SW 1271 (cell line): ENCODE measurements at places on chromosomes 12 and 14.

- no peak for DNase-seq
These were observed 18.0 kb downstream of the TUBA1A start for GRCh38 chr12:49170924-49171323.

DNA sequence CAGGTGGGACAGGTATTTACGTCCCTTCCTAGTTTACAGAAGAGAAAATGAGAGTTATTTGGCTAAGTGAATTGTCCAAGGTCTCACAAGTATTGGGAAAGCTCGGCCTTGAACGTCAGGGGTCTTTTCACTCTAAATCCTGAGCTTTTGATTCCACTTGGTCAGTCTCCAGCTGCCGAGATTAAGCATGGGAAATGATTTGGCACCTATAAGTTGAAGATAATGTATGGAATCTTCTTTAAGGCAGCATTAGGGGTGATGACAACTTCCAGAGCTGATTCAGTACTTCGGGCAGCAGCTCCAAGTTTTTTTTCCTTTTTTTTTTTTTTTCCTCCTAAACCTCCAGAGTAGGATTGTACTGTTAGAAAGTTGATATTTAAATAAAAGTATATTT, 722 bp downstream of the FAM234B start:
- DNase-seq, result no peak

DNA sequence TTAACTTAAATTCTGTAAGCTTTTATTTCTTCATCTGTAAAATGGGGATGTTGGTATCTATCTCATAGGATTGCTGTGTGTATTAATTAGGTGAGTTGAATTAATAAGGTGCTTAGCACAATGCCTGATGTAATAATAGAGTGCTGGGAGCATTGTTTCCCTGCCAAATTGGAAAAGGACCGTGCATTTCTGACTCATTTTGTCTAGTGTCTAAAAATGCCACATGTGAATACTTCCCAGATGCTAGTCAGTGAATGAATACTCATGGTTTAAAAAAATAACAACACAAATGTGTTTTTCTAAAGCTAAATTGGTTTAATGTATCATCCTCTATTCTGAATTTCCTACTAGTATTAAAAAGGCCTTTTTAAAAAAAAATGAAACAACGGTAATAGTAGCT, 45.4 kb upstream of the NEDD1 start:
- DNase-seq, result no peak

DNA sequence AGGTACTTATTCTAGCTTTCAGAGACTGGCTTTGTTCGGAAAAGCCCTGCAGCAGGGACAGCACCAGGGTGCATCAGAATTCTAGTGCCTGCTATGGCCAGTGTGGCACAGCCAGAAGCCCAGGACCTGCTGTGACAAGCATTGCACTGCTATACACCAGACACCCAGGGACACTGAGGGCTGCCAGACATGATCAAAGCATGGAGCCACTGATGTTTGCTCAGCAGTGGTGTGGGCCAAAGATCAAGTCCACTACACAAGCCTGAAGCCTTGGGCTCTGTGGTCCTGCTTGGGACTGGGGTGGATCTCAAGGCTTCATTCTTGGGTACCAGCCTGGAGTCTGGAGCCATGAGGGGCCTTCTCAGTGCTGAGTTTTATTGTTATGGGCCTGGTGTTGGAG, 36.1 kb upstream of the CDKN3 start:
- no peak for DNase-seq

DNA sequence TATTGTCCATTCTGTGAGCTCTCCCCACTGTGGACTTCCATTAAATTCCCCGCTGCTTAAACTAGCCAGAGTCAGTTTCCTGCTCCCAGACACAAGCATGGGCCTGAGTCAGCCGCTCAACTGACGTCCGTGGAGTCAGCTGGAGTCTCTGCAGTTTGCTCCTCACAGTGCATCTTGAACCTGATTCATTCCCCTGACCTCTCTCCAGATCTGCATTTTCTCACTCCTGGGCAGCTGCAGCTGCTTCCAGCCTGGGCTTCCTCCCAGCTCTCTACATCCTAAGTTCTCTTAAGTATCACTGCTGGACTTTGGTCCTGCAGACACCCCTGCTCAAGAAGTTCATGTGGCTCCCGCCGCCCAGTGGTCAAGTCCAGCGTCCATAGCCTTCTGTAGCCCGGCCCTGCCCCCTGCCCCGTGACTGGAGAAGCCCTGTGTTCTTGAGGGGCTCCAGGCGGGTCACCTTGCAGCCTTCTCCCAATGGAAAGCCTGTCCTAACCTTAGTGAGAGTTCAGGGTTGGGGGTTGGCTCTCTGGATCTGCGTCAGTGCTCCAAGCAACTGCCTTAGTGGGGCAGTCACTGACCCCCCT, 20.0 kb downstream of the NFKBIA start:
- DNase-seq, result no peak

DNA sequence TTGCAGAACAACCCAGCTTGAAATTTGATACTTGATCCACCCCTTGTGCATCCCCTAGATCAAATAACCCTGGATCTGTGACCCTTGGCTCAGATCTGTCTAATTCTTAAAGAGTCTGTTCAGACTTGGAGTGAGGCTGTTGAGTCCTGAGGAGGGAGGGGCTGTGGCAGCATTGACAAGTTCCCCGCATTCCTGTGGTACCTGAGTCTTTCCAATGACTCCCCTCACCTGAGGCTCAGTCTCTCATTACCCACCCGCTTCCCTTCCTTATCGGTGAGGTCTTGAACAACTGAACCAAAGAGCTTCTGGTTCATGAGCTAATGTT, 16.1 kb upstream of the HDAC7 start:
- DNase-seq, result no peak

DNA sequence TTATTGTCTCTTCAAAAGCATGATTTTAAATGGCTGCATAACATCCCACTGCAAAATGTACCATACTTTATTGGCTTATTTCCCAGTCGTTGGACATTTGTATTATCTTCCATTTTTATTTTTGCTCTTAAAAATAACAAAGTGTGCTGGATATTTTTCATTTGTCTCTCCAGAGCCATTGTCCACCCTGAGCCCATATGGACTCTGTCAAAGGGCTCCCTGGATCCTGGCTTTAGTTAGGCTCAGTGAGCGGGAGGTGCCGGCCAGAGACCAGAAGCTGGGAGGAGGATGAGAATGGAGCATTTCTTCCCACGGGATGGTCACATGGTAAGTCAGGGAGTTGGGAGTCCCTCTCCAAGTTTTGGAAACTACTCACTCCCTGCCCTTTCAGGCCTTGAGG, 296.9 kb downstream of the NUAK1 start:
- no peak for DNase-seq

DNA sequence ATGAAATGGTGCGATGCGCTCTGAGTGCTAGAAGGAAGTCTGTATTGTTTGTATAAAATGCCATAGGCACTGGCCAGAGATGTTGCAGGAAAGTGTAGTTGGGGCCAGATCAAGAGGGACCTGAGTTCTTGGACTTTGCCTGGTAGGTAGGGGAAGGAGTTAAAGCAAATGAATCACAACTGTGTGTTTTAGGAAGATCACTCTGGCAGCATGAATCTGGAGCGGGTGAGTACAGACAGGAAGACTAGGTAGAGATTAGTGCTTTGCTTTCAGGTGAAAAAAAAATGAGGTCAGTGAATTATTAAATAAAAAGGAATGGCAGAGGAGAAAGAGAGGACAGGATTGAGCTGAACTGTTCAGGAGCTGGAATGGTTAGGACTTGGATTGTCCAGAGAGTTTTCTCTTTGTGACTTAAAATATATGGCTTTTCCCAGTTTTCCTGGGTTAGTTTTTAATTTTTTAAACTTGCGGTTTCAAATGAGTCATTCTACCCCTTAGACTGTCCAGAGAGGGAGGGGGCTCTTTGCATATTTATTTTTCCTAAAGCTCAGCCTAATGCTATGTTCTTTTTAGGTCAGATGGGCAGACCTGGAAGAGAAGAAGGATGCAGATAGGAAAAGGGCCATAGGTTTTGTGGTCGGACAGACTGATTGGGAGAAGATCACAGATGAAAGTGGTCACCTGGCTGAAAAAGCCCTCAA, 41.1 kb downstream of the PROX2 start:
- no peak for DNase-seq

GRCh38 chr14:103801459-103801858, 45.9 kb downstream of the PPP1R13B start:
- no peak for DNase-seq

- no peak for DNase-seq
These were observed 69.9 kb downstream of the ASCL4 start for GRCh38 chr12:107844312-107844921.

DNA sequence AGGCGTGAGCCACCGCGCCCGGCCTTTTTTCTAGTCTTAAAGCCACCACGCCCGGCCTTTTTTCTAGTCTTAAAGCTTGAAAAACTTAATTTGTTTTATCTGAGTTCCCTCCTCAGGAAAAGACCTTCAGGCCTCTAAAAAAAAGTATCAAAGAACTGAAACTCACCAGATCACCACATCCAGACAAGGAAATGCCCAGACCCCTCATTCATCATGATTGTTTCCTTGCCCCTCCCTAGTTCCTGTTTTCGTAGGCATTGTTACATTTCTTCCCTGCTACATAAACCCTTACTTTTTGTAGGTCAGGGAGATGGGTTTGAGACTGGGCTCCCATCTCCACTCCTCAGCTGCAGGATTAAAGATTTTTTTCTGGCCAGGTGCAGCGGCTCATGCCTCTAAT, 21.1 kb upstream of the VWF start:
- DNase-seq, result no peak

- DNase-seq, result no peak
These were observed 109.4 kb downstream of the ARF6 start for GRCh38 chr14:50001999-50002925.

GRCh38 chr14:20499108-20499507, 6.2 kb upstream of the RNASE10 start:
- DNase-seq, result no peak

DNA sequence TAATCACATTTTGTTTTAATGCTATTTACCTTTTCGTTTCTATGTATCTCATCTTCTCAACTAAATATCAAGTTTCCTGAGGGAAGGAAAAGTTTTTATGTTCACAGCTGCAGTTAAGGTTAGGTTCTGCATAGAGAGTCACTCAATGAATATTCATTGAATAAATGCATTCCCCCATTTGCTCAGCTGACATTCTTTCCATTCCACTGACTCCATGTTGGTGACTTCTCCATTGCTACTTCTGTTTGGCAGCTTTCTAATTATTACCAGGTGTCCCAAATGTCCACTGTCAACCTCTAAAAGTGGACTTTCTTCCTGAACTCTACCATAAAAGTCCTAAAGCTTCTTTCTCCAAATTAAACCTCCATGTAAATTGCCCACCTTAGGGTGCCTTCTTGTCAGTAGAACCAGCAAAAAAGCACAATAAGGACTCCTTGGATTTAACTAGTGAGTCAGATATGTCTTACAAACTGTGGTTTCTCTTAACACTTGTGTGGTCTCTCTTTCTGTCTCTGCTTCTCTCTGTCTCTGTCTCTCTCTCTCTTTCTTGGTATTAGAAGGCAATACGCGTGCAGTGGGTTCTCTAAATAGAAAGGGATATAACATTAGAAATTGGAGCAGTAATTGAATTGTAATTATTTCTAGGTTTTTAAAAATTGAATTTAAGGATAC, 85.9 kb downstream of the TMEM117 start:
- DNase-seq, result no peak

GRCh38 chr14:106842687-106843086, 1316.3 kb downstream of the TMEM121 start:
- DNase-seq, result peak; percentile 27

- no peak for DNase-seq
These were observed 60.6 kb upstream of the TCL1A start for GRCh38 chr14:95774265-95775160.

DNA sequence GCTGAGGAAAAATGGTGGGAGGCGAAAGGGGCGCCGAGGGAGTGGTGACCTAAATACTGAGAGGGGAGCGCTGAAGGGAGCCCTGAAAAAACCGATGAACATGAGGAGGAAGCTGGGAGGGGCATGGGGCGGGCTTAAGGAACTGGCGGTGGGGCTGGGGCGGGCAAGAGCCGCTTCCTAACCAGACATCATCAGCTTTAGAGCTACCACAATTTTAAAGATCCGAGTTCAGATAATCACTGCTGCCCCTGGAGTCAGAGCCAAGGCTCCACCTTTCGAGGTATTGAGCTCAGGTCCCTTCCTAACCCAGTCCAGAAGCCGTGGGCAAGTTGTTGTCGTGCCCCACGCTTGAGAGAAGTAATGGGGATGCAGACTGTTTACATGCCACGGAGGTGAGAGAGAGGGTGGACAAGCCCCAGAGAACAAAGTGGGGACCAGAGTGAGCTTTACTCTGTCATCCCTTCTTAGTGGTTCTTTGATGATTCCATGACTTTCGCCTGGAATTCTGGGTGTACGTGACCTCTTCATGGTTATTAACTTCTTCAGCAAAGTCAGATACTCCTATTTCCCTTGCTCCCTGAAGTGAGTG, 393 bp downstream of the ORMDL2 start:
- no peak for DNase-seq

- no peak for DNase-seq
These were observed 70.8 kb downstream of the CCDC88C start for GRCh38 chr14:91346838-91347173.

- DNase-seq, result no peak
These were observed 78.4 kb upstream of the DNM1L start for GRCh38 chr12:32600681-32601080.

GRCh38 chr12:105502426-105502930, 172.0 kb downstream of the C12orf75 start:
- no peak for DNase-seq

- no peak for DNase-seq
These were observed 39.4 kb downstream of the FAM222A start for GRCh38 chr12:109753054-109753401.

- no peak for DNase-seq
These were observed 28.4 kb downstream of the NFYB start for GRCh38 chr12:104109446-104110271.

GRCh38 chr14:23068789-23069412, 11.6 kb upstream of the CDH24 start:
- no peak for DNase-seq

DNA sequence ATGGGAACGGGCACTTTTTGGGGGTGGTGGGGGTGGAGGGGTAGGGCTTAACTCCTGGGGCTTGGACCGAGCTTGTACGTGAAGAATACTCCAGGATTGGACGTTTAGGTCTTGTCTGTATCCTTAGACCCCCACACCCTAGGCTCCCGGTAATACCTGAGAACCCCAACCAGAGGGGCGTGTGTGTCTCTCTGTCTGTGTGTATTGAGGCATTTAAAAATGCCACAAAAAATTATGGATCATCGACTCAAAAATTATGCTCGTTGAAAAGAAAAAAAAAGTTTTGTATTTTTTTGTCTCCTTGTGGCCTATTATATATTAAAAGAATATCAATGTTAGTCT, 459 bp downstream of the PPFIBP1 start:
- DNase-seq, result no peak

DNA sequence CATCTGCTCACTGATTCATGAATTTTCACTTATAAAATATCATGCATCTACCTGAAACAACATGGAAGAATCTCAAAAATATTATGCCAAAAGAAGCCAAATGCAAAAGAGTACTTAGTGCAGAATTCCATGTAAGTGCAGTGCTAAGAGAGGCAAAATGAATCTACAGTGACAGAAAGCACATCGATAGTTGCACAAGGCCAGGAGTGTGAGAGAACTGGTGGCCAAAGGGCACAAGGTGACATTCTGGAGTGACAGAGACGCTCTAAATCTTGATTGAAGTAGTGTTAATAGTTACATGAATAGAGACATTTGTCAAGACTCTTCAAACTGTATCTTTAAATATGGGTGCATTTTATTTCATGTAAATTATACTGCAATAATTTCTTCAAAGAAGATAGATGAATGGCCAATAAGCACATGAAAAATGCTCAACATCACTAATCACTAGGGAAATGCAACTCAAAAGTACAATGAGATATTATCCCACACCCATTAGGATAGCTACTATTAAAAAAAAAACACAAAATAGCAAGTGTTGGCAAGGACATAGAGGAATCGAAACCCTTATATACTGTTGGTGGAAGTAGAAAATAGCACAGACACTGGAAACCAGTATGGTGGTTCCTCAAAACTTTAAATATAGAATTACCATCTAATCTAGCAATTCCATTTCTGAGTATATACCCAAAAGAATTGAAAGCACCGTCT, 71.7 kb upstream of the KICS2 start:
- DNase-seq, result no peak
